ENCODE measurements at places on chromosomes 11 and 22. TPM values are rescaled to one million over a fixed set of nuclear protein-coding genes. Genes with fewer than 3 reads are reported as not detected.

TIMP3 gene
- 98.8 TPM for total RNA-seq

RBMXL2 gene
- total RNA-seq = not detected

TBX10 gene
- total RNA-seq = not detected

PAMR1 gene
- total RNA-seq = 65.5 TPM

B4GALNT4 gene
- 6.1 TPM for total RNA-seq

DNA sequence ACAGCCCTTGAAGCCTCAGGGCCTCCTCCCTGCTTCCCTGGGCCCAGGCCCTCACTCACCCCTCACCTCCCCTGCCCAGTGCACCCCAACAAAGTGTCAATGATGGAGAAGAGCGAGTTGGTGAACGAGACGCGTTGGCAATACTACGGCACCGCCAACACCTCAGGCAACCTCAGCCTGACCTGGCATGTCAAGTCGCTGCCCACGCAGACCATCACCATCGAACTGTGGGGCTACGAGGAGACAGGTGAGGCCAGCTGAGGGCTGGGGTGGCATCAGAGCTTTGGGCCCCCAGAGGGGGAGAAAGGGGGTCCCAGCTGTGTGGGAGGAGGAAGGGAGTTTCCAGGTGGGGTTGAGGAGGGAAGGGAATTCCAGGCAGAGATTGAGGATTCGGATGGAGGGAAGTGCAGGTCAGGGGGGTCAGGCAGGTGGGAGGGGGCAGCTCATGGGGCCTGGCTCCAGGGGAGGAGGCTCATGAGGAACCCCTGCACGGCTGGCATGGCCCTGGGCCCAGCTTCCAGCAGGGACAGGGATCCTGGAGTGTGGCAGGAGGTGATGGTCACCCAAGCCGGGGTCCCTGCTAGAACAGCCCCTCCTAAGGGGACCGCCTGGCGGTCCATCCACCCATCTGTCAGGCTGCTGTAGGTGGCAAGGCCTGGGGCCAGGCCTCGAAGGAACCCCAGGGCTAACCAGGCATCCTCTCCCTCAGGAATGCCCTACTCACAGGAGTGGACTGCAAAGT is 2.9 kb downstream of the SUSD2 start:
- no peak for DNase-seq

GRCh38 chr11:61732705-61733104 is 19.7 kb upstream of the MYRF start:
- DNase-seq = peak; percentile 34

DNA sequence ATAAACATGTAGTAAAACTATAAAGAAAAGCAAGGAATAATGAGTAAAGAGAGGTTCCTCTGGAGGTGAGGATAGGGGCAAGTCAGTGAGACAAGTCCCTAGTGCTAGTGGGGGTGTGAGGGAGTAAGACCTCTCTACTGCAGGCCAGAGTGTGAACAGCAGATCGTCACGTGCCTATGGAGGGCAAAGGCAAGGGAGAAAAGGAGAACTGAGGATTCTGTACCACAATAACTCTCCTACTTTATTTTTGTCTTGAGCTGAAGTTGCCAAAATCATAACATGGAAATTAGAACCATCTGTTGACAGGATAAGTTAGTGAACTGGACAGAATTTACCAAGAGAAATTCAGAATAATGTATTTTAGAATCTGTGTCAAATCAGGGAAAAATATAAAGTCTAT is 77.6 kb downstream of the ENTHD1 start:
- no peak for DNase-seq

GRCh38 chr22:48760481-48761390 is 1066.9 kb downstream of the BRD1 start:
- no peak for DNase-seq

GRCh38 chr11:83909579-83910534 is 623.7 kb upstream of the CCDC90B start:
- DNase-seq = no peak

- peak; percentile 86 for DNase-seq
Observed at GRCh38 chr11:128814856-128815705, 52.0 kb downstream of the KCNJ1 start.

GRCh38 chr11:113296447-113297205 is 17.8 kb upstream of the TTC12 start:
- no peak for DNase-seq

- DNase-seq = no peak
Observed at GRCh38 chr11:72705442-72706365, 31.5 kb upstream of the PDE2A start.

GRCh38 chr22:45552580-45553350 is 50.1 kb downstream of the FBLN1 start:
- DNase-seq = peak; percentile 96

GRCh38 chr11:128422576-128423370 is 164.6 kb downstream of the ETS1 start:
- DNase-seq = no peak

DNA sequence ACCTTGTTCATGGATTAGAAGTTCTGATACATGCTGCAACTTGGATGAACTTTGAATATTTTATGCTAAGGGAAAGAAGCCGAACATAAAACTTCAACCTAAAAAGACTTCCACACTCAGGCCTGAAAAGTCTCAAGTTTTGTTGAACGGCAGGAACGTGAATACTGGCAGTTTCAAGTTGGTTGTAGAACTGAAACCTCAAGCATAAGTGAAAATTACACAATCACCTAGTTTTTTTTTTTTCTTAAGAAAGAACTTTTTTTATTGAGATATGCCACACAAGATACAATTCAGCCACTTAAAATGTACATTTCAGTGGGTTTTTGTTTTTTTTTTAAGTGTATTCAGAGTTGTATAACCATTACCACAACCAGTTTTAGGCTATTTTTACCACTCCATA is 50.8 kb upstream of the ADORA2A start:
- no peak for DNase-seq

DNA sequence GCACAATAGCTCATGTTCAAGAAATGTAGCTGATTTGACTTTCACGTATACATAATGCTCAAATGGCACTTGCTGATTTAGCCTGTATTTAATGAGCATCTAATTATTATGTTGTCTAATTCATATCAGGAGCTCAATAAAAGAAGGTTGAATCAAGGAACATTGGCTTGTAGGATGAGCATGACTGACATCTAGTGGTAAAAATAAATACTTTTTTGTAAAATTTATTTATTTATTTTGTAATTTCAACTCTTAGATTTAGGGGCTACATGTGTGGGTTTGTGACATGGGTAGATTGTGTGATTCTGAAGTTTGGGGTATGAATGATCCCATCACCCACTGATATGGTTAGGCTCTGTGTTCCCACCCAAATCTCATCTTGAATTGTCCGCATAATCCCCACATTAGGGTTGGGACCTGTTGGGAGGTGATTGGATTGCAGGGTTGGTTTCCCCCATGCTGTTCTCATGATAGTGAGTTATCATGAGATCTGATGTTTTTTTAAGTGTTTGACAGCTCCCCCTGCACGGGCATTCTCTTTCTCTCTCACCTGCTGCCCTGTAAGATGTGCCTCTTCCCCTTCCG is 1.7 kb upstream of the OR52E5 start:
- peak; percentile 6 for DNase-seq

- peak; percentile 84 for DNase-seq
Observed at GRCh38 chr11:12841946-12842630, 167.0 kb upstream of the RASSF10 start.

GRCh38 chr11:24575392-24575791 is 78.5 kb downstream of the LUZP2 start:
- peak; percentile 75 for DNase-seq

DNA sequence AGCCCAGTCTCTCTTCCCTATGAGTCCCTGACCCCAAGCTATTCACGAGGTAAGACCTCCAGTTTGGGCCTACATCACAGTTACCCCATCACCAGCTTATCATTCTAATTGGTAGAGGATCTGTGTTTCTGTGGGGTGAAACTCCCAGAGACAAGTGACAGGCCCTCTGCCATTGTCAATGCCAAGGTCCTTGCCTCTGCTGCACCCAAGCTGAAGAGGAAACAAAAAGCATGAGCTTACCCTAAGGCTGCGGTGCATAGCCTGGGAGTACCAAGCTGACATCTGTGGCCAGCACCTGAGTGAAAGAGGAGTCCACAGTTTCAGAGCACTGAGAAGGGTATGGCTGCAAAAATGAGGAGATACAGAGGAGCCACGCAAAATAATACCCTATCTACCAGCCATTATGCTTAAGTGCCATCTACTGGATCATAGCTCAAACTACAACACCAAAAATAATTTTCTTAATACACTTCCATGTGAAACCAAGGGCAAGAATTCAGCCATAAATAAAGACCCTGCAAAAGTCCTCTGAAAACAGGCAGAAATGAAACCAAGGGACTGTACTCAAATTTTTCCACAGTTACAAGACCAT is 62.3 kb upstream of the ANO5 start:
- no peak for DNase-seq
